ENCODE measurements at places on chromosomes 1 and 21.

DNA sequence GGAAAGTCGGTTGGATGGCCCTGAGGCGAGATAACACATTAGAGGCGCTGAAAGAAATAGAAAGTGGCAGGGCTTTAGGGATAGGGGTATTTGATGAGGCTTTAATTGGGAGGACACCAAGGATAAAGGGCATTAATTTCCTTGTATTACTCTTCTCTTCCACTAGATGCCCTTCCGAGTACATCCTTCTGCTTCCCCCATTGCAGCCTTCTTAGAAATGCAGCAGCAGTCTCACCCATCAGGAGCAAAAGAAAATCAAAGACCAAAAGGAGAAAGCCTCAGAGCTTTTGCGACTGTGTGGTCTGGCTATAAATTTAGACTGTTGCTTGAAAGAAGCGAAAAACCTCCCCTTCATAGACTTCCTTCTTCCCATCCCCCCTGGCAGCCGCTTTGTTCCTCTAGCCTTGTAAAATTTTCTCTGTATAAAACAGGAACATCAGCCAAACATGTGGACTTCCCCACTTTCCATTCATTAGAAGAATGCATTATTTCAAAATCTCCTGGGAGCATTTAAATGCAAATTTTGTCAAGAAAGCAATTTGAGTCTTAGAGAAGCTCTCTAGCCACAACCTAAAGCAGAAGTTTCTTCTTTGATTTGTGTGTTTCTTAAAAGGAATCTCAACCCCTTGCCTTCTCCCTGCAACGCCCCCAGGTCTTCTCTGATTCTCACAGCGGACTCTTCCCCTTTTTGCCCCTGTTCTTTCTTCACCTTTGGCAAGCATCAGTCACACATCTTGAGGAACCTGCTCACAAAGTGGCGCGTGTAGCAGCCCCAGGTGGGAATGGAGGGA is 76.6 kb downstream of the NDUFS5 start:
- peak; percentile 60 for DNase-seq

- no peak for DNase-seq
Observed at GRCh38 chr1:210655511-210655910, 326.8 kb downstream of the HHAT start.

GRCh38 chr1:220093361-220094015 is 444 bp upstream of the IARS2 start:
- peak; percentile 7 for DNase-seq

- no peak for DNase-seq
Observed at GRCh38 chr21:41600961-41601572, 93.1 kb upstream of the TMPRSS2 start.

DNA sequence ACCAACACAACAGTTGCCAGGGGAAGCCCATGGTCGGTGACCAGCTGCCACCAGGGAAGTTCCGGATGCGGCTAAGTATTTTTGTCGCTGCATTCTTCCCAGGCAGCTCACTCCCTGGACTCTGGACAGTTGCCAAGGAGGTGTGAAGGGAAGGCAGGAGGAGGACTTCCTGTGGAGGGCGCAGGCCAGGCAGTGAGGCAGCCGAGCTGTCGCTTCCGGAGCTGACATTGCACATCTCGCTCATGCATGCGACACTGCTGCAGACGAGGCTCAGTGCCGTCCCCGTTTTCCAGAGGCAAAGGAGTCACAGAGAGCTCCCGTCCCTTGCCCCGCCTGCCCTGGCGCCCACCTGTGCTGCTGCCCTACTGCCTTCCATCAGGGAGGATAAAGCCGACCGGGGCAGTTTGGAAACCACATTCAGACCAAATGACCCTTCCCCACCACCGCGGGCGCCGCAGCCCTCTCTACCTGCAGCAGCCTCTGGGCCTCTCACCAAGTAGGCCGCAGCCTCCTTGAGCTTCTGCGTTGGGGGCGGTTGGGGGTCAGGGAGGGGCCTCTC is 81.4 kb downstream of the NENF start:
- DNase-seq: peak; percentile 17

DNA sequence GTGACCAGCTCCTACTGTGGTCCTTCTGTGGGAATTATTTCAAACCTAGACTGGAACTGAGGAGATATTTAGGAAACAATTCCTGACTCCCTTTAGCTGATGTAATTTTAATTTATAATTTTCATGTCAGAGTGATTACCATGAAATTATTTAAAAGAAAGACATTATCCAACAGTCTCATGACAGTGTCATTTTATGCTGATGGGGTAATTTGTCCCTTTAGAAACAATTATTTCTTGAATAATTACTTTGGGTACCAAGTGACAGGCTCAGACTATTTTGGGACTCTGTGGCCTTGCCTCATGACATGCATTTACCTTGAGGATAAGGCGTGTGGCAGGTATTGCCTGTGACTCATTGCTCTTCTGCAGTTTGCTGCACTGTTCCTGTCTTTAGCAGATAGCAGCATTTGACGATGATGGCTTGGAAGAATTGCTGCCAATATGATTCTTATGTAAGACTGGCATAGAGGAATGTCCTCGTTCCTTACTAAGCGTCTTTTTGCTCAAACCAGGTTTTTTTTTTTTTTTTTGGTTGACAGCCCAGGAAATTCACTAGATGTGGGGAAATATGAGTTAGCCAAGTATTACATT is 206.0 kb upstream of the HMCN1 start:
- DNase-seq: no peak

DNA sequence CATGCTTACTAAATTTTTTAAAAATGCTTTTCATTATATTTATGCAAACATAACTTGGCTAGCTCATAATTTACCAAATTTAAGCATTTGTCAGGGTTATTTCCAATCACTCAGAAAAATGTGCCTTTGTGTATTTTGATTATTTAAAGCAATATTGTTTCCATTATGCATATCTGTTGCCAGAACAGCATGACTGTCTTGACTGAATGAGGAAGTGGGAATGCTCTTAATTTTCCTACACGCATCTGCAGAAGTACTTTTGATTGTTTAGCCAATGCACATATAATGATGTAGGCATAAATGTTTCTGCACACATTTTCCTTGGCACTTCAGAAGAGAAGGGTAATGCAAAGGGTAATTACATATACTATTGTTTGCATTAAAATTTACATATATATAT is 92.5 kb upstream of the ADGRL2 start:
- no peak for DNase-seq
